ENCODE measurements at places on chromosomes 6 and 20.

DNA sequence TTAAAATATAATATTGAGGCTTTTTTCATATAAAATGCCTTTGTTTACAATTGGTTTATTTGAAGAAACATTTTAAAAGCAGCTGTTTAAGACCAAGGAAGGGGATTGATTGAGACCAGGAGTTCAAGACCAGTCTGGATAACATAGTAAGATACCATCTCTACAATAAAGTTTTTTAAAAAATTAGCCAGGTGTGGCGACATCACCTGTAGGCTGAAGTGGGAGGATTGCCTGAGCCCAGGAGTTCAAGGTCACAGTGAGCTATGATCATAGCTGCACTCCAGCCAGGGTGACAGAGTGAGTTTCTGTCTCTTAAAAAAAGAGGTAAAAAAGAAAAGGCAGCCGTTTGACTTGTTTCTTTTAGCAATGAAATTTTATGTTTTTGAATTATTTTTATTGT, 117.0 kb downstream of the STXBP5 start:
- DNase-seq, result no peak

- DNase-seq, result peak; percentile 27
Observed at GRCh38 chr6:89940225-89941027, 46.2 kb downstream of the GJA10 start.

DNA sequence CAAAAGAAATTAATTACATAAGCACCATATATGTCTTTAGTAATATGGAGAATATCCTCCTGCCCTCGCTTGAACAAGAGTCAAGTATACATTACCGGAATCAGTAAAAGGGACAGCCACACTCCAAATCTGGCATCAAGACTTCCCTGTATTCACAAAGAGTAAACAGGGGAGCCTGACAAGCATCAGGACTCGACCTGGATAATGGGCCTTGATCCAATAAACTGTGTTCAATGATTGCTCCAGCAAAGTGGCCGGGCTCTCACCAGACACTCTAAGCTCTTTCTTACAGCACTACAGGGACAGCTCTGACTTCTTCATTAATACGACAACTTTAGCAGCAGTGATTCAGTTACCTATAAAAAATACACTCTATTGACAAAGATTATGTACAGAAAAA, 307.9 kb upstream of the POU3F2 start:
- no peak for DNase-seq

GRCh38 chr20:23231561-23232218, 118.9 kb upstream of the NXT1 start:
- no peak for DNase-seq

- no peak for DNase-seq
Observed at GRCh38 chr6:6772751-6773150, 184.2 kb downstream of the LY86 start.

DNA sequence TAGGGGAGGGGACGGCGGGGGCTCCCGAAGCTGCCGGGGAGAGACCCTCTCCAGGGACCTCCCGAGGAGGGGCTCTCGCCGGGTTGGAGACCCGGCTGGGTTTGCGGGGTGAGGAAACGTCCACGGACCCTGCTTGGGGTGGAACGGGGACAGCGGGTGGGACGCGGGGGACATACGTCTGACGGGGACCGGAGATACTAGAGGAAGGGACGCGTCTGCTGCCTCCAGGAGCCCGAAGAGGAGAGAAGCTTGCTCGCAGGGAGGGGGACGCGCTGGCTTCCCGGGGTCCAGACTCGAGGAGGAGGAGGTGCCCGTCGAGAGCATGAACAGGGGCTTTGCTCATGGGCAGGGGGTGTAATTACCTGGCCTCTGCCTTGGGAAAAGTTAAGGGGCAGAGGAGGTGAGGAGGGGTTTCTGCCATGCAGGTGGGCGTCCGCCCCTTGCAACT, 593 bp downstream of the DNMT3B start:
- no peak for DNase-seq

- no peak for DNase-seq
Observed at GRCh38 chr6:169034516-169035167, 219.0 kb downstream of the THBS2 start.

DNA sequence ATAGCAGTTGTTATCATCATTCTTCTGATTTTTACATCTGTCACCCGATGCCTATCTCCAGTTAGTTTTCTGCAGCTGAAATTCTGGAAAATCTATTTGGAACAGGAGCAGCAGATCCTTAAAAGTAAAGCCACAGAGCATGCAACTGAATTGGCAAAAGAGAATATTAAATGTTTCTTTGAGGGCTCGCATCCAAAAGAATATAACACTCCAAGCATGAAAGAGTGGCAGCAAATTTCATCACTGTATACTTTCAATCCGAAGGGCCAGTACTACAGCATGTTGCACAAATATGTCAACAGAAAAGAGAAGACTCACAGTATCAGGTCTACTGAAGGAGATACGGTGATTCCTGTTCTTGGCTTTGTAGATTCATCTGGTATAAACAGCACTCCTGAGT, 2.1 kb downstream of the CALHM6 start:
- DNase-seq, result no peak

DNA sequence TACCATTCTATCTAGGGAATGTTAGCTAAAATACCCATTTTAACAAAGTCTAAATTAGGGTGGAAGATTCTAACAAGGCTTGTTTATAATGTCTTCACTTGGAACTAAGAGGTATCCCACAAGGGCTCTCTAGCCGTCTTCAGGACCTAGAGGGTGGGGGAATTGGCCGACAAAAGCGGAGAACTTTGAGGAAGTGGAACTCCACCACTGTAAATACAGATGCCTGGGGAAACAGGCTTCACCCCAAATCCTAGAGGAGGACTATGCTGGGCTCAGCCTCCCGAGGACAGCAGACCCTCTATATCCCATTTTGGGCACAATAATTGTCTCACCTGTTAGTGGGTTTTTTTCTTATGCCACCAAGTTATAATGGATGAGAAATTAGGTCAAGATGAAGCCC, 58.0 kb upstream of the TFB1M start:
- no peak for DNase-seq

GRCh38 chr20:10370091-10370887, 63.7 kb downstream of the MKKS start:
- no peak for DNase-seq

DNA sequence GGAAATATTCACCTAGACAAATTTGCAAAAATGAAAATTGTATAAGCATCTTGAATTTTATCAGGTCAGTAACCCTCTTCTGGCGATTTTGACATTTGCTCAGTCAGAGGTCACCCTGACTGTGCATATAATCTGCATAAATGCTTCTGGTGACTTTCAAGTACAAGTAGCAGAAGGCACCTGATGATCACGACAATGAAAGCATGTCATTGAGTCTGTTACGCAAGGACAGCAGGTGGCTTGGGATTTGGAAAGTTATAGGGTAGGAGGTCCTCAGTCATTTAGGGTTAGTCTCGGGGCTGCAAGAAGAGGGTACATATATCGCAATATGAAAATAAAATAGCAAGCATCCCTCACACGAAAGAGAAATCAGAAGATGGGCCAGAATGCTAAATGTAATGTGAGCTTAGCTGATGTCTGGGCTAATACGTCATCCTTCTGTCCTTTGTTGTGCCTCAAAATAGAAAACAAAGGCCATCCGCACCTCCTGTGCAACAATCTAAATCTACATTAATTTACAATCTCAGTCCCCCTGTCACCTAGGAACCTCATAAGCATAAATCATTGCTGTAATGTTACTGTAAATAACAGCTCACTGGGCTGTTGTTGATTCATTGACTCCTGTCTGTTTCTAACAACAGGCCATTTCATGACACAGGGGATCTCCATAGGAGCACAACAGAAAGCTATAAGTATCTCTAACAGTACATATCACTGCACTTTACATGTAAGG, 155.2 kb upstream of the RSPO3 start:
- no peak for DNase-seq

DNA sequence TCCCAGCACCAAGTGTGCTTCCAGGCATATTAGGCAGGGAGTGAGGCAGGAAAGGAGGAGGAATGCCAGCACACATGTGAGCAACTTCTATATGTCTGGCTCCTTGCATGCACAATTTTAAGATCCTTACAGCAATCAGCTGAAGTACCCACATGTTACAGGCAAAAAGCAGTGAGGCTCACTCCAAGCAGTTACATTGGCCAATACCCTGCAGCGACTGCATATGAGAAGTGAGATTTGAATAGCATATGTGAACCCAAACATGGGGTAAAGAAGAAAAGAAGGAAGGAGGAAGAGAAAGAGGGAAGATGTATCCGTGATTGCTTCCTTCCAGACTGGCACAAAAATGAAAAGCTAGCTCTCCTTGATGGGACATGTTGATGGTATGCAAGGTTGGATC, 193.6 kb downstream of the PTPRT start:
- no peak for DNase-seq

DNA sequence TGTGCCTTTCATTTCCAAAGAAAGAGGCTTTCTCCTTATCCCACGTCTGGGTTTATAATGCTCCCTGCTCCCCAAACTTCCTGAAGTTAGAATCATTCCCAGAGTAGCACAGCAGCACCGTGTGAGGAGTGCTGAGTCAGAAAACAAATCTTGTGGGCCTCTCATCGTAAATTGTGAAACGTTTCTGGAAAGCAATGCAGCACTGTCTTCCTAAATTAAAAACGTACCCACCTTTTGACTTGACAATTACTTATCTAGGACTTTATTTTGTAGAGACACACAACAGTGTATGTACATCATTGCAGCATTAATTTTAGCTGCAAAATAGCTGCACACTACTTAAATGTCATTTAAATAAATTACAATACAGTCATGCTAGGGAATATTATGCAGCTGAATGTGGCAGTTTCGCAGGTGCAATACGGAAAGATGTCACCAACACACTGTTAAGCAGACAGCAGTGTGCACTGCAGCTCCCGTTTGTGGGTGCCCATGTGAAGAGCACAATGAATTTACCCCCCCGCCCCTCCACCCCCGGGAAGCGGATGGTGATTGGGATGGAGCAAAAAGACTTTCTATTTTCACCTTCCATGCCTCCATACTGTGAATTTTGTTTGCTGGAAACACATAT, 30.8 kb downstream of the RRBP1 start:
- DNase-seq, result no peak

DNA sequence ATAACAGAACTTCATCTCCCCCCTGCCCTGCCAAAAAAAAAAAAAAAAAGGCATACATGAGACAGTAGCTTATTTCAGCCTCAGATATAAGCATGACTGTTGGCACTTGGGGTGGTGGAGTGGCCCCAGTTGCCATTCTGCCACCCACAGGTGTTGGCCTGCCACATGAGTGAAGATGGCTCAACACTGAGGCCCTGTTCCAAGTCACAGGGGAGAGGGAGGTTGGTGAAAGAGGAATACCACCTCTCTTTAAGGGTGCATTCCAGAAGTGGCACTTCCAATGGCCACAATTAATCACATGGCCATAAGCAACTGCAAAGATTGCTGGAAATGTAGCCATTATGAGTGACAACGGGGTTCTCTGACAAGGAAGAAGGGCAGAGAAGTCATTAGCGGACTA, 61.9 kb upstream of the JARID2 start:
- no peak for DNase-seq

GRCh38 chr20:51004305-51004727, 18.6 kb downstream of the KCNG1 start:
- no peak for DNase-seq

DNA sequence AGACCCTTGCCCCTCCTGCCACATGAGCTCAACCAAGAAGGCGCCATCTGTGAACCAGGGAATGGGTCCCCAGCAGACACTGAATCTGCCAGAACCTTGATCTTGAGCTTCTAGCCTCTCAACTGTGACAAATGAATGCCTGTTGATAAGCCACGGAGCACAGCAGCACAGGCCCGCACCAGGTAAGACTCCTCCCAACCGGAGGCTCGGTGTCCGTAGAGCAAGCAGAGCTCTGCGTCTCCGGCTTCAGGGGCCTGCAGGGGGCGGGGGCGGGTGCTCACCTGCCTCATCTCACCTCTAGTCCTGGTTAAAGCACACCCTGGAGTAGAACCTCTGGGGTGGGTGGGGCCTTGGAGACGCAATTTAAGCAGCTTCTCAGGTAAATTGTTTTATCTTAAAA, 122.7 kb downstream of the SMOC2 start:
- no peak for DNase-seq

DNA sequence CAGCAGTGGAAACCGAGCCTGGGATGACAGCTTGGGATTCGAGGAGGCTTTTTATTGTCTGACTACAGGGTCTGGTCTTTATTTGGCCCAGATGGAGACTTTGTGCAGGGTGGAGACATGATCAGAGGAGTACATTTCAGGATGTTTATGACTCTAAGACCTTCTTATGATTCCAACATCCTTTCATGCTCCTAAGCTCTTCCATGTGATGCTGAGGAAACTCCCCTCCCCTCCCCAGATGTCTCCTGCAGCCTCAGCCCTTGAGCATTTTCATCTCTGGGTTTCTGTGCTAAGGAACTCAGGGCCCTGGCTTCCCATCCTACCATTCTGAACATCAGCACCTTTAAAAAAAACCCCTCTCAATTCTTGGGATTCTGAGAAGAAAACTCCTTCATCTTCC, 186.6 kb downstream of the SOX4 start:
- no peak for DNase-seq

- no peak for DNase-seq
Observed at GRCh38 chr6:72390548-72390947, 231.3 kb upstream of the KCNQ5 start.

GRCh38 chr6:82571455-82571854, 207.8 kb downstream of the TPBG start:
- DNase-seq, result no peak

- no peak for DNase-seq
Observed at GRCh38 chr6:118876814-118877213, 17.1 kb upstream of the ASF1A start.

DNA sequence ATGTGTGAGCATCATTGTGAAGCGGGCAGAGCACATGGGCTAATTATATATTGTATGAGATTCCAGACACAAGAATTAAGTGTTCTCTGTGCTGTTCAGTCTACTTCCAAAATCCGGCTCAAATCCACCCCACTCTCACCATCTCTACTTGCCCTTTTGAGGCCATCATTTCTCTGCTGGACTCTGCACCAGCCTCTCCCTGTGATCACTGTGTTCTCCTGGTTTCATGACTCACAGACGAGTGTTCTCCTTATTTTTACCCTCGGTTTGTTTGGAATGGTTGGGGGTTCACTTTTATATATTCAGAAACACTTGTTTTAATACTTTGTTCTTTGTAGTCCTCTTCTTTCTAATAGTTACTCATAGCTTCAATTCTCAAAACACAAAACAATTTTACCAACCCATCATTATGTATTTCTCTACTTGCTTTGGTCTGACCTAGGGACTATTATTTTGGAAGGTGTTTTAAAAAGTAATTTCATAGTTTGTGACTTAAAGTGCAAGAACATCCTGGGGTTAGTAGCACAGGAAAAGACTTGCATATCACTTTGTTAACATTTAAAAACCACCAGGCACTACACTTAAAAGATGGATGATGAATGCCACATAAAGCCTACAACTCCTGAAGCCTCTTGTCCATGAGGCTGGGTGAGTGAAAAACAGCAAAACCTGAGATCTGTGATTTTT, 82.7 kb downstream of the UST start:
- no peak for DNase-seq

DNA sequence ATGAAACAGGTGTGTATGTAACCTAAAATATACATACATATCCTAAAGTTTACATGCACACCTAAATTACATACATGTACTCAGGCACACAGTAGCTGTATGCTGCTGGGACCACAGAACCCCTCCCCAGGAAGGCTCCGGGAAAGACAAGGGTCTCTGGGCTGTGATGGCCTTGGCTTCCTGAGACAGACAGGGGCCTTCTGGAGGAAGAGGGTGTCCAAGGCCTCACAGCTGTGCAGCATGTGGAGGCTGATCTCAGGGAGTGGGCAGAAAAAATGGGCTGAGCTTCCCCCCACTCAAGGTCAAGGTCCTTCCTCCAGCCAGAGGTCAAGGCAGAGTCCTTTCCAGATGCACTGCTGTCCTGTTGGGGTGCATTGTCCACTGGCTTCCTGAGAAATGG, 129.1 kb upstream of the THBS2 start:
- DNase-seq, result no peak

- no peak for DNase-seq
Observed at GRCh38 chr6:9623228-9623832, 791.5 kb downstream of the TFAP2A start.
